IMR-90 (cell line): ENCODE measurements at places on chromosomes 7 and 10. TPM values are rescaled to one million over a fixed set of nuclear protein-coding genes. Genes with fewer than 3 reads are reported as not detected.

DNA sequence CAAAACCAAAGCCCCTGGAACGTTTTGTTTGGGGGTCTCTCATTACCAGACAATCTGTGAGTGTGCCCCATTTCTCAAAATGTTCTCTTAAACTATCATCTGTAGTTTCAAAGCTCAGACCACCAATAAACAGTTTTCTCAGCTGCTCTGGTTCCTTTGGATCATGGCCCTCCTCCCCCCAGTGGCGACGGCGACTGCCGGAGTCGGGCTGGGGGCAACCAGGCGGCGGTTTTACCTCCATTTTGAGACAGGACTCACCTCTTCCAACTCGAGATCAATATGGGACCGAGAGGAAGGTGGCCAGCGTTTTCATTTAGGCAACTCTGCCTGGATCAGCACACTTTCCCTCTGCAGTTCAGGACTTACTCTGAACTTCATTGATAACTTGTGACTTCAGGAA, 141.5 kb upstream of the ZNF32 start:
- DNase-seq, result no peak

DNA sequence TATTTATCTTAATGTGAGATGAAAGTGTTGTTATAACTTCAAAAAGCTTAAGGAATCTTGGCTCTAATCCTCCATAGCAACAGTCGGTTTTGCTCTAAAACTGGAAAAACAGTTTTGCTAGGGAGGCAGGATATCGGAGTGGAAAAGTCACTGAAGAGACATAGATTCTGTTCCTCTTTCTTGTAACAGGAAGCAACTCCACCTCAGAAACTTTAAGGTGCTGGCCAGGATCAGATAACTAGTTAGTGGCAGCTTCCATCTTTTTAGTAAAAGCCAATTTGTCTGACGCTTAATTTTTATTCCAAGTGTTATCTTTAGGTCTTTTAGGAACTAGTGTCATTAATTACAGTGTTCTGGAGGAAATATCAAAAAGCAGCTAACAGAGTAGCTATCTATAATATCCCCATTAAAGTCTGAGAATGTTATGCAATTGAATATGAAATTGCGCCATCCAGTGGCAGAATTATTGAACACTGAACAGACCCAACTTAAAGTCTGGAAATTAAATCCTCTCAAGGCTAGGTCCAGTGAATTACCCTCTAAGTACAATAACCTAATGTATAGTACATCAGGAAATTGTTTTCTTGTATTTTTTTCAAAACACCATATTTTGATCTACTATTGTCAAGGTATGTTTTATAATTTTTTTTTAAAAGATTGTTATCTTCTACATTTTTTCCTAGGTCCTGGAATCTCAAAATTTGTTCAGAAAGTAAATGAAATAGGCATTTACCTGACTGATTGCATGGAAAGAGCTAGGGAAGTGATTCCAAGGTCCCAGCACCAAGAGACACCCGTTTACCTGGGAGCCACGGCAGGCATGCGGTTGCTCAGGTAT, 65.9 kb upstream of the CC2D2B start:
- DNase-seq, result peak; percentile 66

The TRUB1 gene
- 17.9 and 26.1 TPM in 2 replicates for total RNA-seq

GRCh38 chr10:131865223-131865917, 35.4 kb upstream of the PPP2R2D start:
- DNase-seq, result no peak

- no peak for DNase-seq
These were observed 9.7 kb downstream of the EIF4H start for GRCh38 chr7:74183653-74184450.

DNA sequence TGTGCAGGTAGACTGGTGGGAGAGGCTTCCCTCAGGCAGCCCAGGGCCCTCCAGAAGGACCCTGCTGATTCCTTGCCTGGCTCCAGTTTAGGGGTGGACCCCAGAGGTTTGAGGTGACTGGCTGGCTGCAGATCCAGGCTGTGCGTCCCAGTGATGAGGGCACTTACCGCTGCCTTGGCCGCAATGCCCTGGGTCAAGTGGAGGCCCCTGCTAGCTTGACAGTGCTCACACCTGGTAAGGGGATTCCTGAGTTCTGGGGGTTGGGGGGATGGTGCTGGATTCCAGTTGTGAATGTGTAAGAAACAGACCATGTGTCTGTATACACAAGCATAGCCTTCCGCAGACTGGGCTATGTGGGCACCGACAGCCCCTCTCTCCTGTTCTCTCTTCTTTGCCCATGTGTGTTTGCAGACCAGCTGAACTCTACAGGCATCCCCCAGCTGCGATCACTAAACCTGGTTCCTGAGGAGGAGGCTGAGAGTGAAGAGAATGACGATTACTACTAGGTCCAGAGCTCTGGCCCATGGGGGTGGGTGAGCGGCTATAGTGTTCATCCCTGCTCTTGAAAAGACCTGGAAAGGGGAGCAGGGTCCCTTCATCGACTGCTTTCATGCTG, 2.7 kb downstream of the KAZALD1 start:
- DNase-seq, result no peak

GRCh38 chr10:63205421-63205820, 72.3 kb downstream of the NRBF2 start:
- no peak for DNase-seq

The IRF5 gene
- total RNA-seq, result 0.18 TPM in 1 of 2 replicates, not detected in the other

DNA sequence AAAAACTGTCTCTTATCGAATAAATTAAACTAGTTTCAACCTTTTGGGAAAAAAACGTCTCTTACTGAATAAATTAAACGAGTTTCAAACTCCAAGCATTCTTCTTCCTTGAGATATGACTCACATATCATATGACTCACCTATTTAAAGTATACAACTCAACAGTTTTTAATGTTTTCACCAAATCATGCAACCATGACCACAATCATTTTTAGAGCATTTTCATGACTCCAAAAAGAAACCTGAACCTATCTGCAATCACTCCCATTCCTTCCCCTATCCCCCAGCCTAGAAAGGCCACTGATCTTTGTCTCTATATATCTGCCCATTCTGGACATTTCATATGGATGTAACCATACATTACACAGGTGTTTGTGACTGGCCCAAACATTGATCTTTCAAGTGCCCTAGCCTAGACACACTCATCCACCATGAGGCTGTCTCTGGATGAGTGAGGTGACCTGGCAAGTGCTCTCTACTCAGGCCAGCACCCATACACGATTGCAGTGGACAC, 115.3 kb downstream of the PIP4K2A start:
- DNase-seq, result peak; percentile 88

The EGR2 gene
- total RNA-seq, result 0.36 and 0.56 TPM in 2 replicates

GRCh38 chr7:74722153-74722552, 51.7 kb upstream of the NCF1 start:
- DNase-seq, result no peak

DNA sequence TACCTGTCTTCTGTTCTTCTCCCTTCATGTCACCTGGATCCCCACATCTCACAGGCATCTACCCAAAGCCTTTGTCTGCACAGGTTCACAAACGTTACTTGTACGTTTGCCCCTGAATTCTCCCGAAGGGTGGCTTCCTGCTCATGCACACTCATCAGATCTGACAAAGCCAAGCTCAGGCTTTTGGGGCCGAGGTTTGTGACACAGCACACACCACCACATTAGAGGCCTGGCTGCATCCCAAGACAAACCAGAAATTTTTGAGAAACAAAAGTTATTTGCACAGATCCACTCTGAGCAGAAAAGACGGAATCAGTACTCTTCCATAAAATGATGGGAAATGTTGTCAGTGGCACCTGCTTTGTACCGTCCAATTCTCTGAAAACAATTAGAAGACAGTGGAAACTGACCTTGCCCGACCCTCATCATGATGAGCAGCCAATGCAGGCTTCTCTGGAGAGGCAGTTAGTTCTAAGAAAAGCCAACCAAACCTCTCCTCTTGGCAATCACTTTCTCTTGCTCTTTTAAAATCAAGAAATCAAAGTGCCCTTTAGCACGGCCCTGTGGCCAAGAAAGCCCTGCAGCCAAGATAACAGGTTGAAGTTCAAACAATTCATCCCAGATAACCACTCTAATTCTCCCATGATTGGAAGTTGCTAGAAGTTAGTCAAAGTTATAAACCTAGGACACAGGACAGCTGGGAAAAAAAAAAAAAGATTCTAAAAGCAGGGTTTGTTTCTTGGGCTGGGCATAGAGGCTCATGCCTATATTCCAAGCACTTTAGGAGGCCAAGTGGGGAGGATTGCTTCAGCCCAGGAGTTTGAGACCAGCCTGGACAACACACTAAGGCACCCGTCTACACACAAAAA, 13.6 kb upstream of the SVIL start:
- peak; percentile 38 for DNase-seq

The C7orf57 gene
- not detected in 2 replicates for total RNA-seq

The ACSM6 gene
- total RNA-seq, result not detected in 2 replicates

DNA sequence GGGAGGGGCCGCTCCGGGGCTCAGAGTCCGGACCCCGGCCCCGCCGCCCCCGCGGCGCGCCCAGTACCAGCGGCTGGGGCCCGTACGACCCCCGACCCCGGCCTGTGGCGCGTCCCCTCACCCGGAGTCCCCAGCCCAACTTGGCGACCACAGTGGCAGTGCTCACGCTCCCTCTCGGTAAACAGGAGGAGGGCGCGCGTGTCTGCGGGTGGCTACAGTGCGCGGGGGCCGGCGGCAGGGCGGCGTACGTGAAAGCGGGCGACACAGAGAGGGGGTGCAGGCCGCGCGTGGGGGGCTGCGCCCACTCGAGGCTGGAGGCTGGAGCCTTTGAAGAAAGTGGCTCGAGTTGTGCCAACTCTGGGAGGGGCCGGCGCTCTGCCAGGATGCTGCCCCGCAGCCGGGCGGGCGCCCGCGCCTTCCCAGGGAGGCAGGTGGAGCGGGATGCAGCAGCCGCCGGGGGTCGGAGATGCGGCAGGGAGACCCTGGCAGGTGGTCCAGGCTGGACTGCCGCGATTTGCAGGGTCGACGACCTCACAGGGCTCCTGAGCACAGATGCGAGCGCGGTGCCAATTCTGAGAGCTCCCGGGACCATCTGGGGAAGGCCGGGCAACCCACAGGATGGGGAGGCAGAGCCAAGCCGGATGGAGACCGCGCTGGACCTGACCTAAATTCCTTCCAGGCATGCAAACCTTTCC, 655 bp downstream of the PTPRE start:
- DNase-seq, result no peak

The GIMAP1 gene
- not detected in 2 replicates for total RNA-seq

GRCh38 chr7:112994656-112995055, 92.0 kb downstream of the GPR85 start:
- DNase-seq, result no peak

DNA sequence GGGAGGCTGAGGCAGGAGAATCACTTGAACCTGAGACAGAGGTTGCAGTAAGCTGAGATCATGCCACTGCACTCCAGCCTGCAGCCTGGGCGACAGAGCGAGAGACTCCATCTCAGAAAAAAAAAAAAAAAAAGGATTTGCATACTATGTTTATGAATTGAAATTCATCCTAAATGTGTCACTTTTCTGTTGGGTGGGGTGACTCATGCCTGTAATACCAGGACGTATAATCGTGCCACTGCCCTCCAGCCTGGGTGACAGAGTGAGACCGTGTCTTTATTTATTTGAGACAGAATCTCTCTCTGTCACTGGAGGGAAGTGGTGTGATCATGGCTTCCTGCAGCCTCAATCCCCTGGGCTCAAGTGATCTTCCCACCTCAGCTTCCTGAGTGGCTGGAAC, 5.8 kb downstream of the ZNF212 start:
- peak; percentile 62 for DNase-seq

- DNase-seq, result peak; percentile 74
These were observed 130.5 kb downstream of the GRK5 start for GRCh38 chr10:119337796-119338432.

DNA sequence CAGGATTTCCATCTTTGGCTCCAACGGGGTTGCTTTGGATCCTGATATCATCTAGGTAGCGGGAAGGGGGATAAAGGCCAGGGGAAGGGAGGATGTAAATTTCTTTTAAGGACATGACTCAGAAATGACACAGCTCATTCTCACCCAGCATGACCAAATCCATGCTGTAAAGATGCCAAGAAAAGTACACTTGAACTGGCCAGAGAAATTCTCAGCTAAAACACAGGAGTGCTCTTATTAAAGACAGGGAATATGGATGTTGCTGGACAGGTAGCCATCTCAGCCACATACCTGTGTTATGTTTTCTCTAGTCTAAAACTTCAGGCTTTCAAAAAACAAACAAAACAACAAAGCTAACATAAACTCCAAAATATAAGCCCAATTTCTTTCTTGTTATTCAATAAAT, 68.3 kb downstream of the NAMPT start:
- peak; percentile 97 for DNase-seq

The TES gene
- total RNA-seq, result 83.3 and 91.9 TPM in 2 replicates

The OR2A12 gene
- not detected in 2 replicates for total RNA-seq

GRCh38 chr10:118729200-118729599, 25.6 kb downstream of the CACUL1 start:
- no peak for DNase-seq

The GPR37 gene
- 9.2 and 9.3 TPM in 2 replicates for total RNA-seq

The FOXI2 gene
- total RNA-seq, result not detected in 2 replicates

The PPP1R17 gene
- not detected in 2 replicates for total RNA-seq

The WIPF3 gene
- total RNA-seq, result not detected in 2 replicates

The PARD3 gene
- total RNA-seq, result 34.2 and 37.5 TPM in 2 replicates

The NPSR1 gene
- not detected in 2 replicates for total RNA-seq

The DPYSL4 gene
- 7.2 and 8.1 TPM in 2 replicates for total RNA-seq

GRCh38 chr10:65350611-65351010, 1575.2 kb upstream of the LRRTM3 start:
- DNase-seq, result no peak

The PTF1A gene
- total RNA-seq, result not detected in 2 replicates

DNA sequence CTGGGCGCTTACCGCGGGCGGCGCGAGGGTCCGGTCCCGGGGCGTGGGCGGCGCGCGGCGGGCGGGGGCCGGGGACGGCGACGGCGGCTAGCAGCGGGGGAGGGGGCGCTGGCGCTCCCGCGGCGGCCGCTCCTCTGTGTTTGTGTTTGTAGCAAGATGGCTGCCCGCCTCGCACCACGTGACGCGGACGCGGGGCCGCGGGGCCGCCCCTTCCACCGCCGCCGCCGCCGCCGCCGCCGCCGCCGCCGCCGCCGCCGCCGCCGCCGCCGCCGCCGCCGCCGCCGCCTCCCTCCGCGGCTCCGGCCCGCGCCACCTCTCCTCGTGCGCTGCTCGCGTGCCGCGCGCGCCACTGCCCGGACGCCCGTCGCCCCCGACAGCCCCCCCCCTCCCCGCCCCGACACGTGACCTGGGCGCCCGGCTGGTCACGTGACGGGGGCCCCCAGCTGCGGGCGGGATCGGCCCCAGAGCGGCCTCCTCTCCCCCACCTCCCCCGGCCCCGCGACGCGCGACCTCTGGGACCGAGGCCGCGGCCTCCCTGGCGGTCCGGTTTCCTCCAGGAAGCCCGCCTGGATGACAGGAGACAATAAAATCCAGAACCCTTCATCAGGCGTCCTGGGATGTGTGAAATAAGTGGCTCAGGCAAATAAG, at the start of gene GIGYF1:
TSS of gene GIGYF1 (minus strand) at position 153 of the 648 bp plus-strand sequence. CDS start 6,012 bp downstream, outside the sequence.
- peak; percentile 58 for DNase-seq

GRCh38 chr7:43439631-43440401, 143.1 kb upstream of the STK17A start:
- DNase-seq, result peak; percentile 47
